ENCODE measurements at places on chromosomes 7 and 10.

- no peak for DNase-seq
Measured at GRCh38 chr10:110363572-110364411, 59.1 kb upstream of the SMNDC1 start.

DNA sequence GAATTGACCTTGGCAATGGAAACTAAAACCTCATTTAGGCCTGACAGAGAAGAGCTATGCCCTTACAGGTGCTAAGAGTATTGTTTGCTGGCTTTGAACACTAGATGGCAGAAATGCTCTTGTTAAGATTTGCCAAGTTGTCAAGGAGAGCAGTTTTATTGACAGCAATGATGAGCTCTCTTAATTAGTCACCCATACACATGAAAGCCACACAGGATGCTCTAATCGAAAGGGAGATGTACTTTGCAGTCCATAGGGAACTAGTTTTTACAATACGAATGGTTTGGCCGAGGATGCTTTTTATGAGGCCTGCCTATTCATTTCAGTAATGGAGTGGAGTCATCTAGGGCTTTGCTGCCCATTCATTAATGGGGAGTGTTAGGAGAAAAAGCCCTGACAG is 45.4 kb upstream of the MBL2 start:
- peak; percentile 31 for DNase-seq

GRCh38 chr10:80144696-80145131 is 12.2 kb downstream of the PLAC9 start:
- no peak for DNase-seq

GRCh38 chr10:70367195-70367796 is 15.1 kb downstream of the LRRC20 start:
- DNase-seq, result no peak

GRCh38 chr10:122075171-122075570 is 86.2 kb downstream of the TACC2 start:
- DNase-seq, result no peak

- DNase-seq, result no peak
Measured at GRCh38 chr10:71131096-71131495, 81.3 kb upstream of the UNC5B start.

GRCh38 chr7:150716368-150716767 is at the start of gene GIMAP1:
Gene GIMAP1 (plus strand): TSS chr7:150716613. CDS start chr7:150719048, 2,435 bp downstream.
- DNase-seq, result no peak

DNA sequence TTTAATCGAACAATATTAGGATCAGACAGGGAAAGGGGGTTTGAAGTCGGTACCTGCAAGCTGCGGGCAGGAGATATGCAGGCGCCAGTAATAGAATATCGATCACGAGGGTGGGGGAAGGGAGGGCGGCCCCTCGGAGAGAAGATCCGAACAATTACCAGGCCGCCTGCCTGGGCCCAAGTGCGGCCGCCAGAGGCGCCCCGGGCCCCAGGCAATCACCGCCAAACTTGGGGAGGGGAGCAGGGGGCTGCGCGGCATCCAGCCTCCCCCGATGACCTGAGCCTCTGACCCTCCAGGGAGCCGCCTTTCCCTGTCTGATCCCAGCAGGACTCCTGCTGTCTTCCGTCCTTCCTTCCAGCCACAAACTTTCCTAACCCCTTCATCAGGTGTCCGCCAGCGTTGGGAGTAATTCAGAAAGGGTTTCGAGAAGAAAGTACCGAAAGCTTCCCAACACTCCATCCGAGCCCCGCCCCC is 1.1 kb downstream of the NKX1-2 start:
- DNase-seq, result no peak

DNA sequence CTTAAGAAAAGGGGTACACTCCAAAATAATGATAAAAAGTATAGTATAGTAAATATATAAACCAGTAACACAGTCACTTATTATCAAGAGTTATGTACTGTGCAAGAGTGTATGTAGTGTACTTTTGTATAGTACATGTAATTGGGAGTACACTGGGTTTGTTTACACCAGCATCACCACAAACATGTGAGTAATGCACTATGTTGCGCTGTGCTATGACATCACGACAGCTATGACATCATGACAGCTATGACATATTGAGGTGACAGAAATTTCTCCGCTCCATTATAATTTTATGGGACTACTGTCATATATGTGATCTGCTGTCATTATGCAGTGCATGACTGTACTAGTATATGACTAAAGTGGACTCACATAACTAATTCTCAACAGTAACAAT is 84.6 kb downstream of the KMT2C start:
- DNase-seq, result peak; percentile 9

GRCh38 chr10:76229341-76229740 is 797.9 kb downstream of the LRMDA start:
- DNase-seq, result no peak

- peak; percentile 95 for DNase-seq
Measured at GRCh38 chr7:112484671-112485167, 3.9 kb downstream of the LSMEM1 start.

DNA sequence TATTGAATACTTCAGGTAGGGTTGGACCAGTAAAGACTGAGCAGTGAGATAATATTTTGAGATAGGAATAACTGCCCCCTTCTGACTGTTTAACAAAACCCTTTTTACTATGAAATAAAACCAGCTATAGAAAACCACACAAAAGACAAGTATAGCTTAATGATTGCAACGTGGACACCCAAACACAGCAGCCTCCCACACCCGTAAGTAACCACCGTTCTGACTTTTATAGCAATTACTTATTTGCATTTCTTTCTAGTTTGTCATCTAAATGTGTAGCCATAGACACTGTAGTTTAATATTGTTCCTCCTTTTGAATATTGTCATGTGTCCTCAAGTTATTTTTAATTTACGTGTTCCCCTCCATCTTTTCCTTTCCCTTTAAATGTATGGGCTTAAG is 42.9 kb upstream of the SYPL1 start:
- DNase-seq, result no peak

- DNase-seq, result no peak
Measured at GRCh38 chr10:46528171-46528671, 28.2 kb downstream of the GPRIN2 start.

DNA sequence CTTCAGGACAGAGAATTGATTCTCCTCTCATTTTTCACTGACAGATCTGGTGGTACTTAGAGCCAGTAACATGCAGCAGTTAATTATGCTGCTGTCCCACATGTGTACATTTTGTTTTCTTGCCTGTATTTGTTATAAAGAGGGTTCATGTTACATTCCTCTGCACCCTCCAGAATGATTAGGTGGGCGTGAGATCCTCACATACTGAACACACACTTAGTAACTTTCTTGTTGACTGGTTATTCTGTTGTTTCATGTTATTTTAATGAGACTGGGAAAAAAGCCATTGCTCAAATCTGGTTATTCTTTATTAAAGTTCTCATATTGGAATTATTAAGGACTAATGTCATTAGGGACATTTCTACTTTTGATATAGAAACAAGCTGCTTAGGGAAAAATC is 409.1 kb downstream of the SDK1 start:
- DNase-seq, result no peak

DNA sequence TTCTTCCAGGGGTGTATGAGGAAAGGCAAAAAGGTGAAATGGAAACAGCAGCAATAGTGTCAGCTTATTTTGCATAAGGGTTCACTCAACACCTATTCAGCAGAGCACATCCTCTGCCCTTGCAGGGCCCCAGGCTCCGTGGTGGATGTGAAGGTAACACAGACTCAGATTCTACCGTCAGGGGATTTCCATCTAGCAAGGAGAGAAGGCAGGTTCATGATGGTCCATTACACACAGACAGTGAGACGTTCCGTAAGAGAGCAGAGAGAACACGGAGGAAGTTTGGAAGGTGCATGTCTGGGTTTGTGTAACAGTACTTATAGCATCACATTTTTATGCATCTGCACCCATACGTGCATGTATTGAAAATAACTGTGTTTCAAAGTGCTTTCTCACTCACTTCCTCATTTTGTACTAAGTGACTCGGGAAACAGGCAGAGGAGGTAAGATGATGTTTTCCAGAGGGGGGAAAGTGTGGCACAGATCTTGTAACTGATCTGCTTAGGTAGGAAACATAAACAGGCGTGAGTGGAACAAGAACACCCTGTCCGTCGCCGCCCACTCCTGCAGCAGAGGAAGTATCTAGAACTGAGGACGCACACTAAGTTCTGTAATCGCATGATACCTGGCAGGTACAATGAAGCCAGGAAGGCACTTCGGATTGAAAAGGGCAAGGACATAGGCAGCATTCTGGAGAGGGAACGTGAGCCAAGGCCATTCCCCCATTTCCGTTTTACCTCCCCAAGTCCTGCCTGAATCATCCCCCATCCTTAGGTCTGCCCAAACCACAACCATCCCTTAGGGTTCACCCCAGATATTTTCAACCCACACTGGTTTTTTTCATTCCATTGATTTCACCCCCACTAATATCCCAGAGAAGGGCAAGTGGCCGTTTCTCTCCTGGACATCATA is 1.0 kb upstream of the ENO4 start:
- no peak for DNase-seq

- no peak for DNase-seq
Measured at GRCh38 chr7:12635830-12636229, 51.6 kb upstream of the ARL4A start.

DNA sequence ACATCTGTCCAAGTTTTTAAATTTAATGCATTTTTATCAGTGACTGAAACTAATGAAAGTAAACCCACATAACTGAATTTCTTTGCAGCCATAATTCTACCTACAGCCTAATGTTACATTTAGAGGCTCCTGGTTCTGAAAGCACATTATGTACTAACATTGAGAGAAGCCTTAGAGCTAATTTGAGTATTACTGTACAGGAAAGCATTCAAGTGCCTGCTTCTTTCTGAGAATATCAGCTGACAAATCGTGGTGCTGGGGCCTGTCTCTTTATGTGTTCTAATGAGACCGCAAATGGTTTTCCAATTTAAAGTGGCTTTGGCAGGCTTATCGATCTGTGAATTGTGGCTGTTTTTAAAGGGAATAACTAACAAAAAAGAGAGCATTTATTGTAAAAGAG is 32.3 kb upstream of the DGKB start:
- DNase-seq, result no peak

- no peak for DNase-seq
Measured at GRCh38 chr10:116084161-116084560, 188.8 kb downstream of the GFRA1 start.

GRCh38 chr10:47176903-47177868 is 122.8 kb upstream of the GDF10 start:
- no peak for DNase-seq

- DNase-seq, result no peak
Measured at GRCh38 chr7:148397985-148398384, 192.6 kb upstream of the C7orf33 start.

GRCh38 chr10:24370877-24371276 is 161.9 kb downstream of the KIAA1217 start:
- DNase-seq, result no peak

- no peak for DNase-seq
Measured at GRCh38 chr7:46011501-46011900, 90.4 kb upstream of the IGFBP3 start.

- no peak for DNase-seq
Measured at GRCh38 chr7:48078470-48078869, 10.6 kb upstream of the UPP1 start.

- no peak for DNase-seq
Measured at GRCh38 chr10:111556666-111557065, 479.8 kb downstream of the ADRA2A start.

GRCh38 chr10:112961609-112962008 is 11.6 kb downstream of the TCF7L2 start:
- no peak for DNase-seq

DNA sequence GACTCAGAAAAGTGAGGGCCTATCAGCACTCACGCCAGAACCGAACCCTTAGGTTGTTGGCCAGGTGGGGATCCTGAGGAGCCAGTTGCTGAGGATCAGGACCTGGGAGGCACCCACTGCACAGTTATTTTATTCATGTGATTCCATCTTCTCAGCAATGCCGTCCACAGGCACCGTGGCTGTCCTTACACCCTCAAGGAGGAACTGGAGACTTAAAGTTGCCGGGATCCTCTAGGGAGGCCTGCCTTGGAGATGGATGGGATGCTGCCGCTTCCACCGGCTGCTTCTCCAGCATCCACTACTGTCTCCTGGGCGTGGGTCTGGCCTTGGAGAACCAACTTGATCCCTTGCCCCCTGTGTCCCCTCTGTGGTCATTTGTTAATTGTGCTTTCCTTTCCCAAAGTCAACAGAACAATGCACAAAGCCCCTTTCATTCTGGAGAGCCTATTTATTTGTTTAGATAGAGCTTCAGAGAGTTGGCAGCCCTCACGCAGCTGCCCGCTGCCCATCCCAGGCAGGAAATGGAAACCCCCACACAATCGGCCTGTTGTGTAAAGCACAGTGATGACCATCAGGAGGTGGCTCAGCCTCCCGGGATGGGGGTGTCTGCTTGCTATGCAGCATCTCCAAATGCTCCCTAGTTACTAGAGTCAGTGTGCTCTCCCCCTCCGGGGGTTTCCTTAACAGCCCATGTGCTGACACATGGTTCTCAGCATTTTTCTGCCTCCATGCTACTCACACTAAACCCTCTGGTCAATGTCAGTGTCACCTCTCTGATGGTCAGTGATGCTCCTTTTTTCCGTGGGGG is 52.9 kb upstream of the IGFBP3 start:
- no peak for DNase-seq

DNA sequence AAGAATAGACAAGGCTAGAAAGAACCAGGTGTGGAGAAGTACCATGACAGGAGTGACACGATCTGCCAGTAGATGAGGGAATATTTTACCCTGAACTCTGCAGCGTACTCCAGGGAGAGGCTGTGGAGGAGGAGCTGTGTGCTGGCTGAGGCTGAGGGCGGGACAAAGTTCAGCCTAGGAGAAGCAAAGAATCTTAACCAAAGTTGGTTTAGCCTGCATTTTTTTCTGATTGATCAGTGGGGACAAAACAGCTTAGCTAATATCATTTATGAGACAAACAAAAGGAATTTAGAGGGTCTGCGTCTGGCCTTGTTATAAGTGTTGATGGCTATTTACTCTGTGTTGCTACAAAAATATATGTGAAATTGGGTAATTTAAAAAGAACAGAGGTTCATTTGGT is 5.2 kb upstream of the NPSR1 start:
- DNase-seq, result no peak

GRCh38 chr10:49397036-49397999 is 1.4 kb upstream of the DRGX start:
- no peak for DNase-seq

- DNase-seq, result no peak
Measured at GRCh38 chr10:86779220-86780017, 23.0 kb downstream of the BMPR1A start.

GRCh38 chr7:155807789-155808548 is 4.3 kb downstream of the SHH start:
- no peak for DNase-seq

DNA sequence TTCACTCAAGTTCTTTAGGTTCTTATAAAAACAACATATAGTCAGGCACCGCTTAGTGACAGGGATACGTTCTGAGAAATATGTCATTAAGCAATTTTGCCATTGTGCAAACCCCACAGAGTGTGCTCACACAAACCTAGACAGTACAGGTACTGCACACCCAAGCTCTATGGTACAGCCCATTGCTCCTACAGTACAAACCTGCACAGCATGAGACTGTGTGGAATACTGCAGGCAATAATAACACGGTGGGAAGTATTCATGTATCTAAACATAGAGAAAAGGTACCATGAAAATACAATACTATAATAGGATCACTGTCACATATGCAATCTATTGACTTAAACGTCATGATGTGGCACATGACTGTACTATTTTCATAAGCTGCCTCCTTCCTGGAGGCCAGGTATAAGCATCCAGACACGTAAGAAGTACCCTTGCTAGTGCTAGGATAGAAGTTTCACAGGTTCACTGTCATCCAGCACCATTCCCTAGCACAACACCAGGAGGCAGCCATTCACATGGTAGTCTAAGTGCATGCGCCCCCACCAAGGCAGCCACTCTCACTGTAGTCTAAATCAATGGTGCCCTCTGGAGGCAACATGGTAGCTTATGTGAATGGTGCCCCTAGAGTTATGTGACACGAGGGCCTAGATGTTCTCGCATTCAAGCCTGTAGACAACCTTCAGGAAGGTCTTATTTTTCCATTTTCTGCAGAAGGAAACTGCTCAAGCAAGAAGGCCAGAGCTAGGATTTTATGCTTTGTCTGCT is 98.5 kb downstream of the ARHGAP22 start:
- no peak for DNase-seq
